ENCODE measurements at places on chromosomes 6 and 20.

DNA sequence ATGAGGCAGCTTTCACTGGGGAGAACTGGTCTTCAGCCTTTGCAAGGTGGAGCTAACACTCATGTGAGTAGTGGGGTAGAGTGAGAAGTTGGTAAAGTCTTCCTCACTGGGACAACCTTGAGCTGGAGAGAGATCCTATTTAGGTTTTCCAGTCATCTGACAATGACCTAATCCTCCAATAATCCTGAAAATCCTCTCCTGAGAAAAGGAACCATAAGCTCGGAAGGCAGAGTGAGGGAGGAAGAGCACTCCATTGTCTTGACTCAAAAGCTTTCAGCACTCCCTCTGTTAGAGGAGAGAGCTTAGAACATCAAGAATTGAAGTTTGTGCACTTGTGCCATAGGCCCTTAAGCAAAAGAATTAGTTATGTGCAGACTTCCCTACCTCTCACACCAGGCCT, 77.8 kb downstream of the TRAM2 start:
- DNase-seq = no peak

DNA sequence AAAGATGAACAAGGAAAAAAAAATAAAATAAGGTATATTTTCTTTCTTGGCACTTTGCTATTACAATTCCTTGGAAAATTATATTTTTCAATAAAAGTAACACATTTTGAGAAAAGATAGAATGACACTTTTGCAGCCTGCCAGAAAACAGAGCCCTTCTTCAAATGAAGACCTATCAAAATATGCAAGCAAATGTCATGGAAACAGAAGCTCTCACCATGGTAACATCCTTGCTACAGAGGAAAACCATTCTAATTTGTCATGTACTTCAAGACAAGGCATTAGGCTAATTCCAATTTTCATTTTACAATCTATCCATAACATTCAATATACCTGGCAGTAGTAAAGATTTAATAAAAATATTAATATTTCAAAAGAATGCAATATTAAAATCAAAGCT, 177.9 kb downstream of the RNGTT start:
- DNase-seq = no peak

DNA sequence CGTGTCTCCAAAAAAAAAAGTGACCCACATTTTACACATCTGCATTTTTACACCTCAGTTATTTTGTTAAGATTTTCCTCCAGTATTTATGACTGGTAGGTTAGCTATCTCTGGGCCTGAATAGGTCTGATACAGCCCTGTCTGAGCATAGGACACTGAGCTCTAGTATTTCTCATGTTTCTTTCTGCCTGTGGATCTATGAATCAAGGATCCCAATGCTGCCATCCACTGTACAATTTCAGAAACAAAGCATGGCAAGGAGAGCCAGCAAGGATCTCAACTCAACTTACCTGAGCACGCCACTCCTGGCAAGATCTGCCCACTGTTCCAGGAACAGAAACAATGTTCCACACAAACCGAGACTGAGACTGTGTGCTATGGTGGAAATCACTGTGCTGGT, 36.4 kb upstream of the ENPP5 start:
- no peak for DNase-seq

- DNase-seq = no peak
Measured at GRCh38 chr6:156992020-156992804, 215.0 kb downstream of the ARID1B start.

- no peak for DNase-seq
Measured at GRCh38 chr6:75882734-75883133, 133.7 kb downstream of the MYO6 start.
